Stimulated activated CD4-positive, alpha-beta T cell treated with anti-CD3 and anti-CD28 coated beads, Interleukin-1b, Interleukin-23, amount 100 ng/mL, for 48 hours (primary cell): ENCODE measurements at places on chromosomes 2 and 18.

DNA sequence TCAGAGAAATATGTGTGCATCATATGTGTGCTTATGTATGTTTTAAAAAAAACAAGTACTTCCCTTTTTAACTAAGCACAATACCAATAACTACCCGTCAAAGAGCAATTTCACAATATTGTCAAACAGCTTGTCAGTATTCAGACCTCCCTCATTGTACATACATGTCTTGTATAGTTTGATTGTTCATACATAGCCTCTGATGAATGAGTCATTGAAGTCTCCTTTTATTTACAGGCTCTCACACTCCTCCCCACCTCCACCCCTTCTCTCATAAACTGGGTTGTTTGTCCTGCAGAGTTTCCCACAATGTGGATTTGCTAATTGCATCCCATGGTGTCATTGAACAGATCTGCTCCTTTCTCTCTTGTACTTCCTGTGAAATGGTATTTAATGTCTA, 132.8 kb upstream of the L3MBTL4 start:
- no peak for DNase-seq

- DNase-seq: no peak
Measured at GRCh38 chr18:51053814-51054213, 23.8 kb downstream of the SMAD4 start.

GRCh38 chr2:217223222-217223930, 363.5 kb upstream of the TNP1 start:
- DNase-seq: peak; percentile 67

- DNase-seq: no peak
Measured at GRCh38 chr2:150125188-150125587, 362.3 kb downstream of the RND3 start.

GRCh38 chr2:8251856-8252255, 430.0 kb upstream of the ID2 start:
- no peak for DNase-seq

DNA sequence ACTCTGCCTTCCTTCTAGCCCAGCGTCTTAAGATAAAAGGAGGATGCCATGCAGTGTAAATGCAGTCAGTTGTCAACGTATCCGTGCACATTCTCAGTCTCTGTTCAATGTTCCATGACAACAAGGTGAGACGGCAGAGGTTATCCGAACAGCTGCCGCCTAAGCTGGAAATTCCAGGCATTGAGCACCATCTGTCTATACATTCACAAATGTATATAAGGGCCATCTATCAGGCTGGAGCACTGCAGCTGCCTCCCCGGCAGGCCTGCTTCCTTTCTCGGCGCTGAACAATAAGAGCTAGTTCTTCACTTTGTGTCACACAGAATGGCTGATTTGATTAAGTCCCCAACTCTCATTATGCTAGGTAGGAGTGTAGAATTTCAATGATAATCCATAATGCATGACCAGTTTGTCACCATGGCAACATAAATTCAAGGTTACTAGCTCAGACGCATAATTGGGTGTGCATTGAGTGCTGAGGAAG, 282.2 kb upstream of the SOX11 start:
- no peak for DNase-seq

- DNase-seq: no peak
Measured at GRCh38 chr2:114261366-114261765, 181.1 kb upstream of the DPP10 start.

GRCh38 chr2:20444101-20444992, 2.5 kb upstream of the RHOB start:
- no peak for DNase-seq

DNA sequence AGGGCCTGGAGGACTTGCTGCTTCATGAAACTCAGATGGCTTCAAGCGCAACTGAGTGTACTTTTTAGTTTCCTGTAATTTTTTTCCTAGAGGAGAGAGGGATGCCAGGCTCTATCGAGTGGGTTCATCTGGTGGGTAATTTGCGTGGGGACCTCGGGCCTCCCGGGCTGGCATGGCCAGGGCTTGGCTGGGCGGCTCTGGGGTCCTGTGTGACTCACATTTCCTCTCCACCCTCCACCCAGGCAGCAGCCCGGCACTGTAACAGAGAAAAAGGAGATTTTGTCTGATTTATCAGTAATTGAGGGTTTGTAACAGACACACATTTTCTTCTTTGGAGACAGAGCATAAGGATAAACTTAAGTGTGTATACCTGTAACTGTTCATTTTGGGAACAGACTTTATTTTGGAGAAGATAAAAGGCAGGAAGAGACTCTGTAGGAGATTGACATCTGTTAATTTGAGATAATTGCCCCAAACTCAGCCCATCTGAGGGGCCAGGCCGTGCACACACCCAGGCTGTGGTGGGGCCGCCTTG, 64.3 kb downstream of the NFATC1 start:
- DNase-seq: no peak

- no peak for DNase-seq
Measured at GRCh38 chr2:20514596-20515269, 67.9 kb downstream of the RHOB start.

DNA sequence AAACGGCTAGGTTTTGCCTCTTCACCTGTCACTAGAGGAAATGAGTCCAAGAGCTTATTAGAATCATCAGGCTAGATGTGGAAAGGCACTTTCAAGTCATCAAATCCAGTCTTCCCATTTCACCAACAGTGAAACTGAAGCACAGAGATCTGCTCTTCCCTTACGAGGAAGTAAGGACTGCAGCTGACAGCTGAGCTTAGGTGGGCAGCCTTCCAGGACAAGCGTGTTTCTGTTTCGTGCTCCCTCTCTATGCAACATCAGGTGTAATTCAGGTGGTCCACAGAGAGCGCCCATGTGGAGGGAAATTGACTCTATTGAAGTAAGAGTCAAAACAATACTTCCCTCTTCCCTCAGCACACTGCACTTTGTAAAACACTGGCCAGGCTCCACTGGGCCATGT, 5.5 kb downstream of the CYRIA start:
- DNase-seq: no peak

- DNase-seq: no peak
Measured at GRCh38 chr2:3670376-3670775, 12.4 kb downstream of the ALLC start.

DNA sequence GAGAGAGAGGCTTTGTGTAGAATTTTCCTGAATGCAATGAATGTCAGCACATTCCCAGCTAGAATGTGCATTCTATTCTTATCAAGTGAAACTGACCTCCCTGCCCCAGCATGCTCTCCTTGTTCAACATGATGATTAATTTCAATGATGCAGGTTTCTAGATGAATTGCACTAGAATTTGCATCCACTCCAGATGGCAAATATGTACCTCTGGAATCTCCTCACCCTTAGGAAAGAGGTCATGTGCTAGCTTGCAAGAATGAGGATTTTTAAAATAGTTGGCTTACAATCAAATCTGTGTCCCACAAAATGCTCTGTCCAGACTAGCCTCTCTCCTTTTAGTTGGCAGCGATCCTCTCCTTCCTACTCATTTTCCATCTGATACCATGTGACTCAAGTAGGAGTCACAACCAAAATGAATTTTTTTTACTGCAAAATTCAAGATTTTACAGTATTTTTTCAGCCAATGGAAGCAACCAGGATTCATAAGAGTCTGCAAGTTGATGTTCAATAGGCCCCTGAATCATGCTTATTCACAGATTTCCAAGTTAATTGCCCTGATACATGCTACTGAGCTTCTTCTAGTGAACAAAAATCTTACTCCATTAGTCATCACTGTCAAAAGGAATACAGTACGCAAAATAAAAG, 21.0 kb upstream of the STAT4 start:
- no peak for DNase-seq

GRCh38 chr2:31125918-31126695, 12.1 kb downstream of the GALNT14 start:
- DNase-seq: no peak
